ENCODE measurements at places on chromosomes 16 and 17.

DNA sequence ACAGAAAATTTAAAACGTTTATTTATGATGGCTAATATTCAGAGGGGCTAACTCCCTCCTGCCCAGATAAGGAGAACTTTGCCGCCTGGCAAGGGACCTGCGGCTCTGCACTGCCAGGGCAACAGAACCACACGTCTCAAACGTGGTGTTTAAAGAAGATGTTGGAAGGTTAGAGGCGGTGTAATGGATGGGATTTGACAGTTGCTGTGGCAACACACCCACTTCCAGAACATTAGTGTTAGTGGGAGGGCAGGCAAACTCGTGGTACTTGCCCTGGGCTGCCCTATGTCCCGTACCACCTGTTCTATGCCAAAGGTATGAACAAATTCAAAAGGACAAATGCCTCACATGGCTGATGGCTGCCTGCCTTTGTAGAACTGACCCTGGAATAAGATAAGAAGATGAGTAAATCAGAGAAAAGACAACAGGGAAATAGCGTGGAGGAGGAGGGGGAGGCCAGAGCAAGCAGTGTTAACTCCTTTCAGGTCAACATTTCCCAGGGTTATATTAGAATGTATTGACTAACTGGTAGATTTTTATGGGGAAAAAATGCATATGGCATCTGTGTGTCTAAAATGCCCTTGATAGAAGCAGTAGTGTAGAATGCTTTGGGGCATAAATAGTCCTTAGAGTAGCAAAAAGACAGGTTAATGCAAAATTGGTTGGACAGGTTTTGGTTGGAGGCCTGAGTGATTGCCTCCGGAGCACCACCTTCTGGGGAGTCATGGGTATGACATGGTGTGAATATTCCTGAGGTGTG is 30.8 kb downstream of the HLF start:
- peak; percentile 40 for DNase-seq

DNA sequence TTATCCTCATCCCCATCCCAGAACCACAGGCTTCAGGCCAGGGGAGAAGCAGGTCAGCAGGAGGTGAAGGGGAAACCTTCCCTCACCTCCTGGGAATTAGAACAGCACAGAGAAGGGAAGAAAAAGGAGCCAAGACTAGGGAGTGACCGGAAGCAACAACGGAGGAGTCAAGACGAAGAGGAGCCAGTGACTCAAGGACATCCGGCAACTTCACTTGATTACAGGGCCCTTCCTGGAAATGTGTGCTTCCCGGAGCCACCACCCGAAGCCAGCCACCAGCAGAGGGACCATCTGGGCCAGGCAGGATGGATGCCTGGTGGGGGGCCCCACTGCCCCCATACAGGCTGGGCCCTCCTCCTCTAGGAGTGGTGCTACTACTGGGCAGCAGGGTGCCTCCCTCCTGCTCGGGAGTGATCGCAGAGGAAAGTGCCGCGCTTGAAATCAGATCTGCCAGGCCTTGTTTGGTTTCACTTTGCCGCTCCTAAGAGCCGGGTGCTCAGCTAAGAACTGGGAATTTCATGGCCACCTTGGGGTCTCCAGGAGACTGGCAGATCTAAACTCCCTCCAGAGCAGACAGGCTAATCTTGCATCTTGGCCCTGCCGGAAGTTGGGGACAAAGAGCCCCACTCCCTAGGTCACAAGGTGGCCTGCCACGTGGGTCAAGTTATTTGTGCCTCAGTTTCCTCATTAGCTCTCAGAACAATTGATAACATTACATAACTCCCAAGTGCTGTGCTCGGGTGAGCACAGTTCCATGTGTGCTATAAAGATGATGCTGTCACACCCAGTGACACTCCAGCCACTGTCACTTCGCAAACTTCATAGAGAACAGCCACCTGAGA is 6.6 kb downstream of the CDC42EP4 start:
- no peak for DNase-seq

DNA sequence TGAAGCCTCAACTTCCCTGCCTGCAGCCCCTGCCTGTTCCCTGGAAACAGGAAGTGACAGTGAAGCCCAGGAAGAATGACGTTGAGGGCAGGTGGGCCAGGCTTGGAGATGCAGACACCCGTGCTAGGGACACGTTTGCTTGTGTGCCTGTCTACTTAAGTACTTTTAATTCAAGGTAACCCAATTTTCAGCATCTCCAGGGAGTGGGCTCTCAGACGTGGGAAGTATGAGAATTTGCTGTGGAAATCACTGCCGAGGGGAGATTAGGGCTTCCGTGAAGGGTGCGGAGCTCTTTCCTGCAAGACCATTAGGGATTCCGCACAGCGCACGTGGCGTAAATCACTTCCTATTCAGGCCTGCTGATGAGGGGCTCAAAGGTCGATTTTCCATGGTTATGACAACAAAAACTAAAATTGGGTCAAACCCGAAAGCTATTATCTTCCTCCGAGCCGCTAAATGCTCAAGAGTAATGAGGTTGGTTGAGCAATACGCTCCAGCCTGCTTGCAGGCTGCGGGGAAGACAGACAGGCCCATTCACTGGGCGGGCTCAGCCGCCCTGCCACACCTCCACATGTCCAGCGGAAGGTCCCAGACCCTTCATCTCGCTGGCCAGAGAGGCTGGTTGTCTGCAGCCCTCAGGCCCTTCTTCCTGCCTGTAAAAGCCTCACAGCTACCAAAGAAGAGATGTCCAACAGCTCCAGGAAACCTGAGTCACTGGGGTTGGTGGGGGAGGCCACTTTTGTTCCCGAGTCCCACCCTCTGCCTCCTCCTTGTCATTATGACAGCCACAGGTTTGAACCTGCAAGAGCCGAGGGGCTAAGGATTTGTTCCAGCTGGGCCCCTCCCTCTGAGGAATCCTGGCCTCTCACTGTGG is 109.9 kb downstream of the RBFOX3 start:
- no peak for DNase-seq

- no peak for DNase-seq
These were observed 62.7 kb downstream of the TEX2 start for GRCh38 chr17:64200080-64201032.

GRCh38 chr16:66798161-66798560 is 3.2 kb downstream of the TERB1 start:
- DNase-seq, result no peak

- DNase-seq, result no peak
These were observed 16.1 kb upstream of the MTSS2 start for GRCh38 chr16:70701998-70702397.

DNA sequence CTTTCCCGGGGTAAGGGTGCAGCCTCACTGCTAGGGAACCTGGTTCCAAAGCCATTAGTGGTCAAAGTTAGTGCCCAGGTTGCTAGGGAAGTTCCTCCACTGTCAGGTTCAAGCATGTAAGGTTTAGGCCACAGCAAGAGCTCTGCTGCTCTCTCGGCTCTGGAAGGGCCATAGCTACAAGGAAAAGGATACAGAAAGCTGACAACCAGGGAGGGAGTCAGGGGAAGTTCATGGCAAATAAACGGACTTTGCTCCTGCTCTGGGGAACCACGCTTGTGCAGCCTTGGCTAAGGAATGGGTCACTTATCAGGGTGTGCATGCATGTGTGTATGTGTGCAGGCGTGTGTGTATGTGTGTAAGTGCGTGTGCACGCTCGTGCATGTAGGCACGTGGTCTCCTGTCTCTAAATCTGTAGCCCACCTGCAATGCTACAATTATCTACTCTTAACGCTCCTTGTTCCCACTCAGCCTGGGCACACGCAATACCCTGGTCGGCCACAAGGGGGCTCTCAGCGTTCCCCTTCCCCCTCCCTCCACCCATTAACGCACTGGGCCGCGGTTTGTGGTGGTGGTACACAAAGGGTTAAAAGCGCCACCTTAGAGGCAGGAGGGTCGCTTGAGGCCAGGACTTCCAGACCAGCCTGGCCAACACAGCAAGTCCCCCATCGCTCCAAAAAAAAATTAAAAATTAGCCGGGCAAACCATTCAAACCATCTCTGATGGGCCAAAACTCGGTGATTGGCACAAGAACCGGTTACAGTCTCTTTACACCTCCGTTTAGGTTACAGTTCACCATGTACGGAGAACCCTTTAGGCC is 48.4 kb upstream of the KDM8 start:
- DNase-seq, result peak; percentile 46

DNA sequence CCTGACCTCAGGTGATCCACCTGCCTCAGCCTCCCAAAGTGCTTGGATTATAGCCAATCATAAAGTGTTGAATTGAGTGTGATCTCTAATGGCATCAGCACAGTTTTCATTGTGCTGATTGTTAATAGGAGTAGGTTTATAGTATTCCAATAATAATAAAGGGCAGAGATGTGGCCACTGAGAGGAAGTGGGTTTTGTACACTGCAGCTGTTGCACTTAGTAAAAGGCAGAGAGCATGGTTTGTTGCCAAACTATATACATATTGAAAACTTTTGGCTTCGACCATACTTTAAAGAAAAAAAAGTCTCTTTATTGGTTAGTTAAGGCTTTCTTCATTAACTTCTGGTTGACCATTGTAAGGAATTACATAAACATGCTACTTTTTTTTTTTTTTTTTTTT is 185.9 kb downstream of the CDK5R1 start:
- DNase-seq, result no peak

- DNase-seq, result no peak
These were observed 25.2 kb downstream of the SREBF1 start for GRCh38 chr17:17811381-17812210.

DNA sequence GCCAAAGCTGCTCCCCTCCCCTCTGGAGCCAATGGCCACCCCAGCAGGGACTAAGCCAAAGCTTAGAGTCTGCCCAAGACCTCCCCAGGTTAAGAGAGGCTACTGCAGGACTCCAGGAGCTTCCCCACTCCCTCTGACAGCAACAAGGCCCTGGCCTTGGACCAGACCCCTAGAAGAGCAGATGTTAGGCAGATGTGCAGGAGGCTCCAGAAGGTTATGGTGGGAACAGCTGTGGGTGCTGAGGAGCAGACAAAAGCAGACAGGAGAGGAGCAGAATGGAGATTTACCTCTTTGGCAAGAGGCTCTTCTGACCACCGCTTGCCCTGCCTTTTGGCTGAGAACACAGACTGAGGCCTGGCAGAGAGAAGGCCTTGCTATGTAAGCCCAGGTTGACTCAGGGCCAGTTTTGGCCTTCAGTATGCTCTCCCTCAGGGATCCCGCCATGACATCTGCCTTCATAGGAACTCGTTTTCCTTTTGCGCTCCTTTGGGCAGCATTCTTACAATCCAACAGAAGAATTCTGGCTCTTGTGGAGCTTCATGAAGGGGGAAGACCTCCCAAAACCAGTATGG is 113.0 kb downstream of the RBFOX3 start:
- DNase-seq, result no peak

DNA sequence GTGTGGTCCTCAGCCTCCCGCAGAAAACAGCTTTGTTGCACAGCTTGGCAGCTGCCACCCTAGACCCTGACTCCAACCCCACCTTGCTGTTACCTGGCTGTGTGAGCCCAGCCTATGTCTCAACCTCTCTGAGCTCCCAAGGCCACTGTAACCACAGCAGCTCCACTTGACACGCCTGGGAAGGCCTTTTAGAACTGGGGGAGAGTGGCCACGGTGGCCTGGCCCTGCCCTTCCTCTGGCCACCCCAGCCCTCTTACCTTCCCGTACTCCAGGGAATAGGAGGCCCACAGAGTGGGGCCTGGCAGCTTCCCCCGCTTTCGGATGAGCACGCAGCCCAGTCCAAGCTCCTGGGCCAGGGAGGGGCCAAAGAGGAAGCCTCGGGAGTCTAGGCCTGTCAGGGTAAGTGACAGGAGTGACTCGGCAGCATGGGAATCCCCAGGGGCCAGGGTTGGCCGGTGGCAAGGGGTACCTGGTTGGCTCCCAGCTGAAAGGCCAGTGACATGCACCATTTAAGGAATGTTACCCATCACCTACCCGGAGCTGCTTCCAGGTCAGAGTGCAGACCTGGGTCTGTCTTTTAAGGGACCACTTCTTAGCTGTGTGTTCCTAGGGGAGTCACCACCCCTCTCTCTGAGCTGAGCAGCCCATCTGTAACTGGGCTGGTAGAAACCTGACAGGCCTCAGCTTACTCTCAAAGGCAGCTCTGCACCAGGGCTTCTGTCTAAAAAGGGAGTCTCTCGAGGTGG is 1.4 kb downstream of the APRT start:
- DNase-seq, result no peak

DNA sequence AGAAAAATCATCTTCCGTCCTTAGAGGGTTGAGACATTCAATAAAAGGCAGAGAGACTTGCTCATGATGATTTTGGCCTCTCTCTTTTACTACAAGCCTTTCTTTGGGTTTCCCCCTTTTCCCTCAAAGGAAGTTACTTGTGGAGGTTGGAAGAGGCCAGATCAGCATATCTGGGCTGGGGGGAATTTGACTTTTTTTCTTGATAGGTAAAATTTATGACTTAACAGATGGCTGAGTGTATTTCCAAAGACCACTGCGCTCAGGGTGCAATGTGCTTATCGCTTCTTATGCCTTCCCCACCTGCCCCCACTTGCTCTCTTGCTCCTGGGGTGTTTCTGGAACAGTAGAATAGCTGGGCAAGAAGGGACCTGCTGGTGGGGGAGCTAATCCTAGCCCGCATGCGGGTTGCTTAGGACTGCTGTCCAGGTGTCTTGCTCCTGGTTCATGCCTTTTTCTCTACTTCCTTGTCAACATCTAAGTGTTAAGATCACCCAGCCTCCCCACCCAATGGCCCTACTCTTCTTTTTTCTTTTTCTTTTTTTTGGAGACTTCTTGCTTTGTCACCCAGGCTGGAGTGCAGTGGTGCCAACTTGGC is 131.9 kb downstream of the MSI2 start:
- no peak for DNase-seq

- no peak for DNase-seq
These were observed 4.9 kb downstream of the SOX9 start for GRCh38 chr17:72125742-72126141.

DNA sequence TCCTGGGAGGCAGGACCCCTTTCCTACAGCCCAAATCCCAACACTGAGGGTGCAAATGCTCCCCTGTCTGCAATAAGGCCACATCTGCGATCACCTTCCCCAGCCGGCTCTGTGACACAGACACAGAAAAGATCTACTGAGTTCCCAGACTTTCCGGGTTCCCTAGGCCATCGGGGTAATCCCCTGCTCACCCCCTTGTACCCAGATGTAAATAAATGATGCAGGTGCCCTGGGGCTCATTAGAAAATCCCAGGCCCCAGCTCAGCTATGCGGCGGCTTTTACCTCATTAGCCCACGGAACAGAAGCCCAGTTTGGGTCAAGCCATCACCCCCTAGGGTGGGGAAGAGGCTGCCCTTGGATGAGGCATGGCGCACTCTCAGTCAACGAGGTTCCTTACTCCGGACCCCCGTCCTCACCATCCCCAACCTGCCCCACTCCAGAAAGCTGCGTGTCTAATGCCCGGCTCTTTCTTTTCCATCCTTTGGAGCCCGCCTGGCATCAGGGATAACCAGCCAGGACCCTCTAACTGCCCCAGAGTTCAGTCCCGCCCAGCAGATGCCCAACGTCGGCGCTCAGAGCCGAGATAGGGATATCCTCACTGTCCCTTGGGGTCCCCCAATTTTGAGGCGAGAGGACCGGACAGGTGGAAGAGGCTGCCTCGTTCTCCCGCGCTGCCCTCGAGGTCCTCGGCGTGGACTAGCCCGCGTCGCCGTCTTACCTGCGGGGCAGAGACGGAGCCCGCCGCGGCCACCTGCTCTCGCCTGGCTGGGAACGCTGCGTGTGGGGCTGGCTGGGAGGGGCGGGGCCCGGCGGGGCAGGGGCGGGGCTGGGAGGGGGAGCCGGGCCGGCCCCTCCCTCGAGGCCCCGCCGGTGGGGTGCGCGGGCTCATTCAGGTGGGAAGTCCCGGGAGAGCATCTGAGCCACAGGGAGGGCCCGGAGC is at the start of gene ZNF385C:
Gene ZNF385C (minus strand): TSS at position 783 of the 941 bp plus-strand sequence. CDS start 35,417 bp downstream, outside the sequence.
- peak; percentile 43 for DNase-seq
